Esophagus squamous epithelium (tissue), 5 donors: ENCODE measurements at places on chromosomes 13 and 19. TPM values are rescaled to one million over a fixed set of nuclear protein-coding genes. Genes with fewer than 3 reads are reported as not detected.

- H3K27ac ChIP-seq, result no peak overlapping the region
- no peaks in the 10 kb centered on the region for H3K27me3 ChIP-seq
- H3K4me1 ChIP-seq, result no peaks in the 10 kb centered on the region
- no peaks in the 10 kb centered on the region for H3K36me3 ChIP-seq
- no peak for DNase-seq
These were observed 216.4 kb downstream of the POSTN start for GRCh38 chr13:37382146-37382545.

DNA sequence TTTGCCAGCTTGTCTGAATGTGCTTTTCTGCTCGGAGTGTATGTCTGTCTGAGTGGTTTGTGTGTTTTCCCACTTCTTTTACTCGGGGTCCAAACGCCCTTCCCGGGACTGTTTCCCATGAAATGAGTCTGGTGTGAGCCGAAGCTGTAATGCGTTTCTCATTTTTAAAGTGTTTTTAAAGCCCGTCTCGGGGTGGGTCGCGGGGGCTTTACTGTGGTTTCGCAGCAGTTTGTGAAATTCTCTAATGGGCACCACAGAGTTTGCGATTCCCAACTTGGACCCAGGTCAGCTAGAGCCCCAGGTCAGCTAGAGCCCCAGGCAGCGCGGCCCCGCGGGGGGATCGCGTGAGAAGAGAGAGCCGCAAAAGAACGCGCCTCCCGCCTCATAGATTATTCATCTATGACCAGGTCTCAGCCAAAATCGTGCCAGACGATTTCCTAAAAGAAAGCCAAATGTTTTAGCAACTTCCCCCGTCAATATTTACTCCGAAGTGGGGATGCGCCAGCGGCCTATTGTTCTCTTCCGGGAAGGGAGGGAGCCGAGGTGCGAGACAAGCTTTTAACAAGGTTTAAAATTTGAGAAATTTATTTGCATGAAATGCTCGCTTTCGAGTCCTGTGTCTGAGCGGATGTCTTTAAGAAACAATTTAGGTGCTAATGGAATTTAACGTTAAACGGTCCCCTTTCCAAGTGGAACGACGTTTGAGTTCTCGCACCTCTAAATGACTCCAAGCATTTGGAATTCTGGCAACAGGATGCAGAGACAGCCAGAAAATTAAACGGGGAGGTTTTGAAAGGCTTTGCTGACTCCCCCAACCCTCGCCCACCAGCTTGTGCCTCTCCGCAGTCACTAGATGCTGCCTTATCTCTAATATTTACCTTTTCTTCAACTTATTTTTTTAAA is 2.2 kb downstream of the ZIC2 start:
- H3K4me3 ChIP-seq, result no peak overlapping the region
- peaks cover 70% of the 10 kb centered on the region for H3K27me3 ChIP-seq
- no peaks in the 10 kb centered on the region for H3K36me3 ChIP-seq

The ZNF708 gene
- total RNA-seq, result 8.6 TPM

The ZNF154 gene
- total RNA-seq, result 2.5 TPM
